Inflammatory macrophage treated with lipopolysaccharide for 1 hour (primary cell): ENCODE measurements at places on chromosomes 6 and 20.

DNA sequence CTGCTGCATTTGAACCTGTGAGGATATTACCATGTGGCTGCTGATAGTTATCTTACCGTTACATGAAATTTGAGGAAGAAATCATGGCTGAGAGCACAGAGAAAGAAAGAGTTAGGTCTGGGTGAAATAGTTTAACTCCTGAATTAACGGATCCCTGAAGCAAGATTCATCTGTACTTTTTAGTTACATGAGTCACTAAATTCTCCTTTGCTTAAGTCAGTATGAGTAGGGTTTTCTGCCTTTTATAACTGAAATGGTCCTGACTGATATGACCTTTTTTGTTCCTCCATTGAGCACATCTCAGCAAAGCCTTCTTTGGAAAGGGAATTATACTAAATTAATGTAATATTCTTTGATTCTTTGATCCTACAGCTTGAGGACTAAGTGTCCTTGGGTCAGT lies 333.3 kb upstream of the ZFP64 start:
- DNase-seq: no peak

GRCh38 chr6:74631564-74631963 lies 574.3 kb downstream of the COL12A1 start:
- no peak for DNase-seq

- DNase-seq: no peak
Observed at GRCh38 chr6:125919618-125920017, 37.0 kb upstream of the HINT3 start.

- DNase-seq: no peak
Observed at GRCh38 chr6:86937219-86938079, at the start of gene HTR1E. Gene HTR1E, plus strand, starts transcription at chr6:86937528. Its CDS starts 77,807 bp downstream, at chr6:87015335.

- DNase-seq: no peak
Observed at GRCh38 chr6:142412658-142413057, 110.9 kb downstream of the ADGRG6 start.

DNA sequence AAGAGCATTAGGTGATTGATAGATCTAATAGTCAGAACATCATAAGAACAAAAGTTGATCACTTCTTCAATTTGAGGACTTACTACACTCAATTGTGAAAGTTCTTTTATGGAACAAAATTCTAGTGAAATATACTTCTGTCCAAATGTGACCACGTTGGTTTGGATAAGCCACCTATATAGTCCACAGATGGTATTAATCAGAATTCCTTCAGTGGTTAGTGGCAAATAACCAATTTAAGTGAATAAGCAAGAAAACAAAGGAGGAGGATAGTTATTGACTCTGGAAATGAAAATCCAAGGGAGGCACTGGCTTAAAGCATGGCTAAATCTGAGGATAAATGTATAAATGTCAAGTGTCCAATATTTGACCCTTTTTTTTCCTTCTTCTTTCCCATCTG lies 268.5 kb upstream of the MARCKS start:
- no peak for DNase-seq

- no peak for DNase-seq
Observed at GRCh38 chr20:48731536-48731935, 96.3 kb downstream of the PREX1 start.

DNA sequence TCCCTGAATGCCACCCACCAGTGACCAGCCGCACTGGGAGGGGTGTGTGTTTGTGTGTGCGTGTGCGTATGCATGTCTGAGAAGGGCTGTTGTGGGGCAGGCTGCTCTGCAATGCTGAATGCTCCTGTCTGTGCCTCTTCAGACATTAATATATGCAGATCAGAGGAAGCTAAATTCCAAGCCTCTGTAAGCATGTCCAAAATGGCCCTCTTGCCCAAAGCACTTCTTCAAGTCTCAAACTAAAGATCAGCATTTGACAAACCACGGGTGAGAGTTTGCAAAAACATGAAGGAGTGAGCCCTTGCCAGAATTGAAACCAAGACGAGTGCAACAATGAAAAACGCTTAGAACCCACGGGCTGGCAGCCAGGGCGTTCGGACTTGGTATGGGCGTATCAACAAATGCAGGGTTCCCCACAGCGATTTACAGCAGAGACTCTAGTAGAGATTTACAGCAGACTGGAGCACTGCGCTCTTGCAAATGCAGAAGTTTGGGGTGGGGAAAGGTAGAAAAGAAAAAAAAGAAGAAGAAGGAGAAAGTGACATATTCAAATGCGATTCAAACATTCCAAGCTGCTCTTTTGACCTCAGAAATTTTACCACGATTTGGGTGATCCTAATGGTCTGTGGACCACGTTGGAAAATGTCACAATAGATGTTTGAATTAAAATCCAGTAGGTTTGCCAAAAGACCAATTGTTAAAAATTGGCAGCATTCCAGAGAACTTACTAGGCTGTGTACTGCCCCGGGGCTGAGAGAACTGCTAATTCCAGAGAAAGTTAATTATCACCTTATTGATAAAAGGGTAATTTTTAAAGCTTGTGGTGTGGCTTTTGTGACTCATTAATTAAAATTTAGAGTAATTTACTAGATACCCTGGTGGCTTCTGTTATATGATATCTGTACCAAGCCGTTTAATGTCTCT lies 3.5 kb downstream of the SCML4 start:
- no peak for DNase-seq

DNA sequence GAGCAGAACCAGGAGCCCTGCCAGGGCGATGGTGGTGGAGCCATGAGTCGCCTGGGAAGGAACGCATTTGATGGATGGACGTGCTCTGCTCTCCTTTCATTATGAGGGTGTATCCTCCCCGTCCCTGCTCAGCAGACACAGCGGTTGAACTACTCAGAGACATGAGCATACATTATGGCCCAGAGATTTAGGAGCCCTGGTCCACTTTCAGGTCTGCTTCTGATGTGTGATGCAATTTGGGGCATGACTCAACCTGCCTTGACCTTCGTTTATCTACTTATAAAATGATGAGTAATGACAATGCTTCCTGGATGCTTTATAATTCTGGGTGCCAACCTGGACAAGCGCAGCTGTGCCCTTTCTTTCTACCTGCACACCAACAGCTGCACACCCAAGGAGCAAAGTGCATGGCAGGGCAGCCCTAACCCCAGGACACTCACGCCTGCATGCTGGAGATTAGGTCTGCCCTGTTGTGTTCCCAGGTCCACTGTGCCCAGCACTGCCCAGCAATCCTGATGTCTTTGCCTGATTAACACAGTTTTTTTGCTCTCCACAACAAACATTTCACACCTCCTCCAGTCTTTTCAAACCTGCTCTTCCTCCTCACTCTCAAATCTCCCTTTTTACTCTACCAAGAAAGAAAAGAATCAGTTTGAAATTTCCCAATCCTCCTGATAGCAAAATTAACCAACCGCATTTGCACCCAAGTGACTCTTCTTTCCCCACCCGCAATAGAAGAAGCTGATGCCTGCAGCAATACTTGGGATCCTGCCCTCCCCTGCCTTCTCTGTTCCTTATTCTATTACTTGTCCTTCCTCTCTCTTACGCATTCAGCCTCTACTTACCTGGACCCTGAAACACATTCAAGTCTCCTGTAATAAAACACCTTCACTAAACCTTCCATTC lies 81.2 kb downstream of the EZR start:
- DNase-seq: no peak

GRCh38 chr6:154370545-154370944 lies 13.9 kb upstream of the IPCEF1 start:
- DNase-seq: peak; percentile 51

DNA sequence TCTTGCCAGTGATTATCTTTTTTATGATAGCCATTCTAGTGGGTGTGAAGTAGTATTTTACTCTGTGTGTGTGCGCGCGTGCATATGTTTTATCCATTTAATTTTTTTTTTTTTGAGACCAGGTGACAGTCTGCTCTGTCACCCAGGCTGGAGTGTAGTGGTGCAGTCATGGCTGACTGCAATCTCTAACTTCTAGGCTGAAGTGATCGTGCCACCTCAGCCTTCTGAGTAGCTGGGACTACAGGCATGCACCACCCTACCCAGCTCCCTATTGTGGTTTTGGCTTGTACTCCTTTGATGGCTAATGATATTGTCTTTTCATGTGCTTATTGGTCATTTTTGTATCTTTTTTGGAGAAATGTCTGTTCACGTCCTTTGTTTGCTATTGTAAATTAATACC lies 33.3 kb downstream of the ITCH start:
- DNase-seq: no peak

DNA sequence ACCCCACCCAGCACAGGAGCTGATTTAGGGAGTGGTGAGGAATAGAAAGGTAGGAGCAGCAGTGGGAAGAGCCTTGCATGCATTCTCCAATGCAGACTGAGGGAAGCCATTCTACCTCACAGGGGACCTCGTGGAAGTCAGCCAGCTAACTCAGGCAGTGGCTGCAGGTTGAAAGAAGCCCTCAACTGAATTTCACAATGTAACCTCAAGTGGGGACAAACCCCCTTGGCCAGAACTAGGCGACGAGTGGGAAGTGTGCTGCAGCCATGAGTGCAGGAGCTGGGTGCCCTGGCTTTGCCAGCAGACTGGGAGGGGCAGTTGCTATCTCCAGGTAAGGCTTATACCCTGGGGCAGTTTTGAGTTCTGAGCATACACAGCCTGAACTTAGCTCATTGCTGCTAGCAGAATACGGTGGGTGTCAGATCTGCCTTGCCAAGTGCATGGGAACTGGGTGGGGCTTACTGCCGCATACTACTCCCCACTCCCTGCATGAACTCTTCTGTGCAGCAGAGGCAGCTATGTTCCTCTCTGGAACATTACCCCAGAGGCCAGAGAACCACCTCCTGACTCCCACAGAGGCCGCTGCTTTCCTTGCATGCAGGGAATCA lies 126.5 kb downstream of the CDK19 start:
- DNase-seq: peak; percentile 34

DNA sequence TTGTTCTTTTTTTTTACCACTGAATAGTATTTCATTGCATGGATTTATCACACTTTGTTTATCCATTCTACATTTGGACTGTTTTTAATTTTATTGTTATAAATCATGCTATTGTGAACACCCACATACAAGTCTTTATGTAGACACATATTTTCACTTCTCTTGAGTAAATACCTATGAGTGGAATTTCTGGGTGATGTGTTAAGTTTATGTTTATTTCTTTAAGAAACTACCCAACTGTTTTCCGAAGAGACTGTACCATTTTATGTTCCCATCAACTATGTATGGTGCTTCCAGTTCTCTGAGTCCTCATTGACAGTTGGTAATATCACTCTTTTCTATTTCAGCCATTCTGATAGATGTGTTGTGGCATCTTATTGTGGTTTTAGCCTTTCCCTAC lies 54.0 kb downstream of the RIN2 start:
- DNase-seq: no peak

GRCh38 chr6:13902922-13903321 lies 21.8 kb upstream of the RNF182 start:
- DNase-seq: no peak

DNA sequence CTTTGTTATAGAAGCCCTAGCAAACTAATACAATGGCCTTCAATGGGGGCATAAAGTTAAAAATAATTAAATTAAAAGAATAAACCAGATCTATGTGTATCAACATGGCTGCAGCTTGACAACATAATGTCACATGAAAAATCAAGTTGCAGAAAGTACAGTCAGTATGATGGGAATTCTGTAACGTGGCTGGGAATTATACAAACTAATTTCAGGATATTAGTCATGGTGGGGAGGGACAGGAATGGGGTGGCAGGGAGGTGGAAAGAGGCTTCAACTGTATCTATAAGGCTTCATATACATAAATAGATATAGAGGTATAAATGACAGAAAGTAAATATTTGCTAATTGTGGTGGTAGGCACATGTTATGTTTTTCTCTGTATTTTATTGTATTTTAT lies 107.1 kb downstream of the UNC5CL start:
- DNase-seq: no peak

DNA sequence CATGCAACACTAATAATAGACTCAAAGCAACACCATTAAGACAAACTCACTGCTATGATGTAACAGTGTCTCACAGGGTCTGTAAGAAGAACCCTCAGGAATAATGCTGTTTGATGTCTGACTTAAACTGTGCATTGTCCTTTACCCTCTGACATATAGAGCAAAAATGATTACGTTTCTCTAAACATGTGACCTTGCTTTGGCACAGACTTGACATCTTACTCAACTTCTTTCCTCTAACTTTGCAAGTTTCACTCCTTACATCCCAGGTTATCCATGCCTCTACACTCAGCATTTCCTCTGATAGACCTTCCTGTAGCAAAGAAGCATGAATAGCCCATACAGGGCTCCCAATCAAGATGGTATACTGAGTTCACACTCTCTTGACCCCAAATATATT lies 252.7 kb downstream of the UST start:
- no peak for DNase-seq

DNA sequence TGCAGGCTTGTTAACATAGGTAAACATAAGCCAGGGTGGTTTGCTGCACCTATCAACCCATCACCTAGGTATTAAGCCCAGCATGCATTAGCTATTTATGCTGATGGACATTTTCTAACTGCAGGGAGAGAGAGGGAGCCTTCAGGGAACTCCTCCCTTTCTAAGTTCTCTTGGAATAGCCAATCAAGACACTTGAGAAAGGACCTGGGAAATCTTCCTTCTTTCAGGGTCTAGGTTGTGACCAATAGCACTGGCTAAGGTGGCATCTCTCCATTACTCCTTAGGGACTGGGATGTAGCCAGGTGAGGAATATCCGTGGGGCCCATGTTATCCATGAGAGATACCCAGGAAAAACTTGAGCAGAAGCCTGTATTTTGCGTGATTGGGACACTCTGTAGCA lies 849.6 kb upstream of the MAP3K7 start:
- no peak for DNase-seq

GRCh38 chr6:148874698-148875293 lies 128.0 kb downstream of the UST start:
- no peak for DNase-seq

DNA sequence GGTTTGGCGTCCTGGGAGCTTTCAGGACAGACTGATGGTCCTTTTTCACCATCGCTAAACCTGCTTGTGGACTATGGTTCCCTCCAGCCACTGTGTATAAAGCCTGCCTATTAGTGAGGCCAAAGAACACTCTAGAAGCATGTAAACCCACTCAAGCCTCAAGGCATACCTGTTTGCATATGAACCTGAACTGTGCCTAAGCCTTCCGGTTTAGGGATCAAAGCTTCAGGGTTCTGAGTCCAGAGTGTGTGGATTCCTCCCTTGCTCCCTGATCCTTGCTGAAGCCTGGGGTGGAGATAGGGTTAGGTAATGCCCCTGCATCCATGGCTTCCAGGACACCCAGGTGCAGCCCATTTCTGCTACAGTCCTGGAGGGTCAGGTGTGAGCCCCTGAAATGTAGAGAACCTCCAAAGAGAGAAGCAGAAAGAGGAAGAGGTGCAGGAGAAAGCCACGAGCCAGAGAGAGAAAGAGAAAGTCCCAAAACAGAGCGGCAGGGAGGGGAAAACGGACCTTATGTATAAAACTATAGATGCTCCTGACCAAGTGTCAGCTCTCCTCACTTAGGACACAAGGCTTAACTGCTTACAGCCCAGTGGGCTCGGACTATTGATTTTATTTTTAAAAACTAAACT lies 93.3 kb downstream of the SCML4 start:
- DNase-seq: no peak

- DNase-seq: no peak
Observed at GRCh38 chr6:137701942-137702341, 165.1 kb upstream of the TNFAIP3 start.

- no peak for DNase-seq
Observed at GRCh38 chr6:157376241-157376640, 4.7 kb upstream of the ZDHHC14 start.
